ENCODE measurements at places on chromosomes 12 and 14.

GRCh38 chr14:38150075-38150474 lies 57.6 kb upstream of the SSTR1 start:
- DNase-seq = peak; percentile 2
- no peaks in the 10 kb centered on the region for H3K36me3 ChIP-seq
- no peaks in the 10 kb centered on the region for H3K4me1 ChIP-seq
- no peaks in the 10 kb centered on the region for H3K27me3 ChIP-seq

DNA sequence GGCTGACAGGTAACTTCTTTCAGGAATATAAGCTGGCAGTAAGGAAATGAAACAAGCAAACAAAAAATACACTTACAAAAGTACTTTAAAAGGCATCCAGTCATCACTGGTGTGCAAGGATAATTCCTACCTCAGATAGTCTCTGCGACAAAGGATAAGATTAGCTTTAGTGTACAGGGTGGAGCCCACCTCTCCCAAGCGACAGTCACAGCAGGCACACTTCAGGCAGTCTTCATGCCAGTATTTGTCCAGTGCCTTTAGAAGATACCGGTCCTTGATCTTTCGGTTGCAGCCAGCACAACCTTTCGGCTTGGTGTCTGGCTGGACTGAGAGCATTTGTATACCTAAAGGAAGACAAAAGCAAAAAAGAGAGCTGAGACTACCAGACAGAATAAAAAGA lies 5.4 kb downstream of the LMO3 start:
- H3K27ac ChIP-seq = no peak overlapping the region
- peaks cover 2% of the 10 kb centered on the region for H3K4me1 ChIP-seq
- no peaks in the 10 kb centered on the region for H3K36me3 ChIP-seq
- H3K27me3 ChIP-seq = peaks cover 8% of the 10 kb centered on the region

GRCh38 chr12:51759175-51759574 lies 89.3 kb downstream of the FIGNL2 start:
- no peaks in the 10 kb centered on the region for H3K27me3 ChIP-seq
- H3K27ac ChIP-seq = no peak overlapping the region
- no peaks in the 10 kb centered on the region for H3K4me1 ChIP-seq
- no peak overlapping the region for H3K4me3 ChIP-seq
- DNase-seq = peak; percentile 72

- DNase-seq = peak; percentile 1
- H3K36me3 ChIP-seq = no peaks in the 10 kb centered on the region
- H3K27ac ChIP-seq = no peak overlapping the region
- H3K27me3 ChIP-seq = no peaks in the 10 kb centered on the region
- no peak overlapping the region for H3K4me3 ChIP-seq
These were observed 87.2 kb upstream of the PTPRB start for GRCh38 chr12:70724444-70724843.

DNA sequence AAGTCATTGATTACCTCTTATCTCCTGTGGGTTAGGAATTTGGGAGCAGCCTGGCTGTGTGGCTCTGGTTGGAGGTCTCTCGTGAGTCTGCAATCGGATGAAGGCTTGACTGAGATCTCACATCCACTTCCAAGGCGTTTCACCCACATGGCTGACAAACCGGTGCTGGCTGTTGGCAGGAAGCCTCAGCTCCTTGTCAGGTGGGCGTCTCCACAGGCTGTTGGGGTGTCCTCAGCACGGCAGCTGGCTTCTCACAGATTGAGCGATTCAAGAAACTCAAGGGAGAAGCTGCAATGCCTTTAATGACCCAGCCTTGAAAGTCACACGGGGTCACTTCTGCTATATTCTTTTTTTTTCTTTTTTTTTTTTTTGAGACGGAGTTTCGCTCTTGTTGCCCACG lies 28.6 kb upstream of the CORO1C start:
- H3K4me3 ChIP-seq = no peak overlapping the region
- H3K4me1 ChIP-seq = no peaks in the 10 kb centered on the region

- H3K4me1 ChIP-seq = peaks cover 16% of the 10 kb centered on the region
- H3K36me3 ChIP-seq = no peaks in the 10 kb centered on the region
- peak; percentile 95 for DNase-seq
- H3K4me3 ChIP-seq = no peak overlapping the region
These were observed 295.7 kb upstream of the PRKD1 start for GRCh38 chr14:30223385-30223785.

DNA sequence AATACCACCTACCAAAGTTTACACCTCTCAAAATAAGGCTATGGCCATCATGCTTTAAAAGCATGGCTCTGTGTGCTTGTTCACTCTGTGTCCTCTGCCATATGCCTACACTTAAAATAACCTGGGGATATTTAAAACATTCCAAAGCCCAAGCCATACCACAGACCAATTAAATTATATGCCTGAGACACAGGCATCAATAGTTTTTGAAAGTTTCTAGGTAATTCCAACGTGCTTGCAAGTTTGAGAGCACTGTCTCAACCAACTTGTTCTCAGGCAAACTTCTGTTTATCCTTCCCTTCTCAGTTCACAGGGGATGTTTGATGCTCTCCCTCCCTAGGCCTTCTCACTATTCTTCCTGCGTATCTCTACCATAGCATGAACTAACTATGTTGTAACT lies 3.4 kb upstream of the FRMD6 start:
- H3K4me3 ChIP-seq = no peak overlapping the region
- no peak overlapping the region for H3K27ac ChIP-seq
- no peaks in the 10 kb centered on the region for H3K27me3 ChIP-seq
- H3K36me3 ChIP-seq = no peaks in the 10 kb centered on the region

- no peaks in the 10 kb centered on the region for H3K4me1 ChIP-seq
- no peak overlapping the region for H3K27ac ChIP-seq
- H3K27me3 ChIP-seq = peaks cover 3% of the 10 kb centered on the region
- DNase-seq = no peak
- no peaks in the 10 kb centered on the region for H3K36me3 ChIP-seq
These were observed 10.6 kb downstream of the GRIP1 start for GRCh38 chr12:66668311-66668710.

DNA sequence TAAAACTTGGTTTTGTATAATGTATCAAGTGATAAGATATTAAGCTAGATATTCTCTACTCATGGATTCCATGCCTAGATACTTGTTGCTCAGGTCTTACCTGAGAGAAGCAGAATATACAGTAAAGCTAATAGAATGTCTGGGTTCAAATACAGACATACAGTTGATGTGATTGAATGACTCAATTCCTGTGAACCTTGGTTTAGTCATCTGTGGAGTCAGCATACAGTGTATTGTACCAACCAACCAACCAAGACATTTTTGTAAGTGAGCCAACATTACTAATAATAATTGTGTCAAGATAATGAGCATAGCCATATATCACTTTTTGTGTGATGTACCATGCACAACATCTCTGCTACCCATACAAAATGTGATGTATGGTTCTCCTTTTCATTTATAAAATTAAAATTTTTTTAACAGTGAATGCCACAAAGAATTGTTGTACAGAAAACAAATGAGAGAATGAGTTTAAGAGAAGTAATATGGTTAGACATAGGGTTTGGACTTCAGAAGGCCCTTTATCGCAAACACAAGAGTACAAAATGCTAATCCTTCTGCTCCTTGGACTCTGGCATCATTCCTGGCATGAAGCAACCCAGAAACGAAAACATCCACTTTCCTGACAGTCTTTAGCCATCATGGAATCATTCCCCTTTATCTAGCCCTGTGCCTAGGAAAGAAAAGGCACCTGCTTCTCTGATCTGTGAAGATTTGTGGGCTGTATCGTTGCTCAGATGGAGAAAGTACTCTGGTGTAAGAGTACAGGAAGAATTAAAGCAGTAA lies 977.2 kb upstream of the USP15 start:
- no peaks in the 10 kb centered on the region for H3K4me1 ChIP-seq
- no peaks in the 10 kb centered on the region for H3K36me3 ChIP-seq
- no peak overlapping the region for H3K4me3 ChIP-seq
- H3K27me3 ChIP-seq = no peaks in the 10 kb centered on the region

DNA sequence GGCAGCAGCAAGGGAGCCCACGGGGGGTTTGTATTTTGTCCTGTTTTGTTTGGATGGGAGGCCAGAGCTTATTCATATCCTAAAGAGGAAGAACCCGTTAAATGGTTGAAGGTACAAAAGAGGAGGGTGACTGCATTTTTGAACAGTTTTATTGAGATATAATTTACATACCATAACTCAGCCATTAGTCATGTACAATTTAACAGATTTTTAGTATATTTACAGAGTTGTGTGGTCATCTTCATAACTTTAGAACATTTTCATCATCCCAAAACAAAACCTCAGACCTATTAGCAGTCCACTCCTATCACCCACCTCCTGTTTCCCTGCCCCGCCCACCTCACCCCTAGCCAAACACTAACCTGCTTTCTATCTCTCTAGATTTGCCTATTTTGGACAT lies 12.6 kb downstream of the NRDE2 start:
- H3K27ac ChIP-seq = no peak overlapping the region
- no peaks in the 10 kb centered on the region for H3K4me1 ChIP-seq
- DNase-seq = no peak
- no peak overlapping the region for H3K4me3 ChIP-seq
- H3K27me3 ChIP-seq = no peaks in the 10 kb centered on the region

GRCh38 chr14:72679536-72680151 lies 214.3 kb downstream of the DPF3 start:
- peaks cover 6% of the 10 kb centered on the region for H3K36me3 ChIP-seq
- H3K27ac ChIP-seq = peak overlapping the region; percentile 64
- H3K4me3 ChIP-seq = no peak overlapping the region
- H3K27me3 ChIP-seq = no peaks in the 10 kb centered on the region

DNA sequence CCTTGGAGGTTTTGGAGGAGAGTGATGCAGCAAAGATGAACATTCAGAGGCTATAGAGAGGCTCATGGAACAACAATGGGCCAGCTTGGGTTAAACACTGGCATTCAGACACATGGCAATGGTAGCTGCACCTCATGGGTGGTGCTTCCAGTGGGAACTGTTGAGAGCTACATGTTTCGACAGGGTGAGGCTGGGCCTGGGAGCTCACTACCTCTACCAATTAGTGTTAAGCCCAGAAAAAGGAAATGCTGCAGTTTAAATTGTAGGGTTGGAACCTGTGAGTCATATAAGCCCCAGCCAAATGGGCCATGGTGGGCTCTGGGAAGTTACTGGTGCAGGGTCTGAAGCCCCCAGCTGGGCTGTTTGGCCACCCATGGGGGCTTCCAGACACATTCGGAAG lies 279.7 kb downstream of the ZFP36L1 start:
- no peak for DNase-seq
- no peaks in the 10 kb centered on the region for H3K27me3 ChIP-seq
- no peak overlapping the region for H3K27ac ChIP-seq

DNA sequence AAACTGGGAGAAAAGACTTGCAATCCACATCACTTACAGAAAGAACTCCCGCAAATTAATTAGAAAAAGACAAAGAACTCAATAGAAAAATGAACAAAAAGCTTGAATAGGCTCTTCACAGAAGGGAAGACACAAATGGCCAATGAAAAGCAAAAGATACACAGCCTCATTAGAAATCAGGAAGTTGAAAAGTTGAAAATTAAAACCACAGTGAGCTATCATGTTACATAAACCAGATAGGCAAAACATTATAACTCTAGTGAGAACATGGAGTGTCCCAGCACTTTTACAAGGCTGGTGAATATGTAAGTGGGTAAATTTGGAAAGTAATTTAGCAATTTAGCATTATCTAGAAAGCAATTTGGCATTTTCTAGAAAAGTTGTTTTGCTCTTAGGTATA lies 158.4 kb upstream of the RASSF8 start:
- H3K27ac ChIP-seq = no peak overlapping the region
- no peaks in the 10 kb centered on the region for H3K36me3 ChIP-seq
- H3K27me3 ChIP-seq = no peaks in the 10 kb centered on the region
- peaks cover 3% of the 10 kb centered on the region for H3K4me1 ChIP-seq
- no peak overlapping the region for H3K4me3 ChIP-seq

DNA sequence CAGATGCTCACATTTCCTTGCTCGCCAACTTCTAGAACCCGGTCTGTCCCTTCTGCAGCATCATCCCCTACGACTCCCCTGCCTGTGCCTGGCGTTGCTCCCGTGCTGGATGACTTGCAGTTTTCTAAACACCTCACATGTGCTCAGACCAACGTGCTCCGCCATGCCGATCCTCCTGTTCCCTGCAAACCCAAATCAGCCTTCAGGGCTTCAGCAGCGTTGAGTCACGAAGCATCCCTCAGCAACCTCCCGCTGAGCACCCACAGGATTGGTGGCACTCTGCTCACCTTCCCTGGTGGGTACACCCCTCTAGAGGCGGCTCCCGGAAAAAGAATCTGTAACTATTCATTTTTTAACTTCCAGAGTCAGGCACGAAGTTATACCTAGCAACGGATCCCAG lies 2.8 kb upstream of the PIWIL1 start:
- no peak overlapping the region for H3K27ac ChIP-seq
- H3K27me3 ChIP-seq = no peaks in the 10 kb centered on the region
- DNase-seq = no peak
- H3K4me1 ChIP-seq = no peaks in the 10 kb centered on the region
- H3K36me3 ChIP-seq = no peaks in the 10 kb centered on the region
- H3K4me3 ChIP-seq = no peak overlapping the region

DNA sequence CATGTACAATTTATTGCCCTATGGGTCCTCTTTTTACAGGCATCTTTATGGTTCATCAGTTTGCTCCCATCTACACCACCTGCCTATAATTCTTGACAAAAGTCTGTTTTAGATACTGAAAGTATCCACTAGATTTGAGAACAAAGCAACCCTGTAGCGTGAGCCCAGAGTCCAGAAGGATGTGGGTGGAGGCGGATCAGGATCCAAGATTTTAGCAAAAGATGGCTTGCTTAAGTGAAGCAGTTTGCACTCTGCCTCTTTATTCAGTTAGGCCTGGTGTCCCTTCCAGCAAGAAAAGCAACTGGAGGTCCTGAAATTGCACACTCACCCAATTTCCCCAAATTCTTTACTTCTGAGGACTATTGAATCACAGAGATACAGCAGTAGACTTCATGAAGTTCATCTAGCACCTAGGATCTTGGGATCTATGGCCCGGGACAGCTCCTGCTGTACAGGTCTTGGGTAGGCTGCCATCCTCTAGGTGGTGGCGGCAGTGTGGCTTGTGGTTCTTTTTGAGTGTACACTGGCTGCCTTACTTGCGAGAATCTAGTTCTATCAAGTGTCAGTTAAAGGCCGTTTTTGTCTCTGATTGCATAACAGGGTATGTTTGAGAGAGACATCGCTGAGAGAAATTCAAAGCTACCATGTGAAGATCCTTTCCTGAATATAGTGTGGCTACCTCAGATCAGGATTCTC lies 873.2 kb downstream of the NRXN3 start:
- DNase-seq = no peak
- peaks cover 8% of the 10 kb centered on the region for H3K27me3 ChIP-seq
- H3K4me1 ChIP-seq = no peaks in the 10 kb centered on the region
- no peaks in the 10 kb centered on the region for H3K36me3 ChIP-seq
- no peak overlapping the region for H3K4me3 ChIP-seq

- DNase-seq = no peak
- H3K27me3 ChIP-seq = peaks cover 4% of the 10 kb centered on the region
- no peaks in the 10 kb centered on the region for H3K4me1 ChIP-seq
- H3K36me3 ChIP-seq = no peaks in the 10 kb centered on the region
- no peak overlapping the region for H3K27ac ChIP-seq
- no peak overlapping the region for H3K4me3 ChIP-seq
These were observed 6.5 kb downstream of the NFE2 start for GRCh38 chr12:54294152-54294952.

GRCh38 chr14:75519826-75520728 lies 2.2 kb upstream of the BATF start:
- H3K36me3 ChIP-seq = no peaks in the 10 kb centered on the region
- peak; percentile 65 for DNase-seq
- H3K4me3 ChIP-seq = no peak overlapping the region
- H3K4me1 ChIP-seq = peaks cover 2% of the 10 kb centered on the region

GRCh38 chr14:45838597-45838996 lies 585.6 kb upstream of the MIS18BP1 start:
- DNase-seq = no peak
- H3K27ac ChIP-seq = no peak overlapping the region
- H3K36me3 ChIP-seq = no peaks in the 10 kb centered on the region
- no peaks in the 10 kb centered on the region for H3K27me3 ChIP-seq
